ENCODE measurements at places on chromosomes 7 and 10.

DNA sequence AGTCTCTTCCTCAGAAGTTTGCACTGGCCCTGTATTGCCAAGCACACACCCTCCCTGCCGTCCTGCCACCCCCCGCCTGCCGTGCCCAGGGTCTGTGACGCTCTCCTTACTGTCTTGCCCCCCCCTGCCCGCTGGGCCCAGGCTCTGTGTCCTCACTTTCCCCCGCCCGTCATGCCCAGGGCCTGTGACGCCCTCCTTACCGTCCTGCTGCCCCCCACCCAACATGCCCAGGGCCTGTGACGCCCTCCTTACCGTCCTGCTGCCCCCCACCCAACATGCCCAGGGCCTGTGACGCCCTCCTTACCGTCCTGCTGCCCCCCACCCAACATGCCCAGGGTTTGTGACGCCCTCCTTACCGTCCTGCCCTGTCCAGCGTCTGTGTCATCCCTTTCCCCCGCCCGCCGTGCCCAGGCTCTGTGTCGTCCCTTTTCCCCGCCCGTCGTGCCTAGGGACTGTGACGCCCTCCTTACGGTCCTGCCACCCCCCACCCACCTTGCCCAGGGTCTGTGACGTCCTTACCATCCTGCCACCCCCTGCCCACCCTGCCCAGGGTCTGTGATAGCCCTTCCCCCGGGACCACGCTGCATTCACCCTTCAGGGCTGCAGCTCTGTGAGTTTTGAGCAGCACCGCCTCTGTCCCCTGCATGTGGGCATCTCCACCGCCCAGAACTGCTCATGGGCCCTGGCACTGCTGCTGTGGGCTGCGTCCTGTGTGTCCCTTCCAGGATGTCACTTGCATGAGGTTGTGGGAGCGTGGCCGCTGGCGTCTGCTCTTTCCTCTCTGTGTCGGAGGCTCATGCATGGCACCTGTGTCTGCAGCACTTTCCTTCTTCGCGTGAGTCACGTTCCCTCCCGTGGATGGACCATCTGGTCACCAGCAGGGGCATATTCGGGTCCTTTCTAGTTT, 19.3 kb upstream of the PRKAR1B start:
- DNase-seq, result no peak

GRCh38 chr10:47339759-47340607, 8.2 kb upstream of the RBP3 start:
- DNase-seq, result no peak

GRCh38 chr10:33015761-33016547, 57.9 kb upstream of the ITGB1 start:
- DNase-seq, result no peak

DNA sequence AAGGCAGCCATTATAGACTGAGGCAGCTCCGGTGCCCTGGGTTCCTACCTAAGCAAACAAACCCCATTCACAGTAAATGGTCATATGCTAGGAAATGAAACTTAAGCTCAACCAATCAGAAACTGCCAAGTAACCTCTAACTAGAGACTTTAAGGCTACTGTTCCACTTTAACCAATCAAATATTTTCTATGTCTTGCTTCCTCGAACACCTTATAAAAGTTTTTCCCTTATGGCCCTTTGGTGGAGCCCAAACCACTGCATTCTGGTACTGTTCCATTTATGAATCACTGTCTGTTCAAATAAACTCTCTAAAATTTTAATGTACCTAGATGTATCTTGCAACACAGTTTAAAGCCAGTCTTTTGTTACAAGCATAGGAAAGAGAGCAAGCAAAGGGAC, 361.1 kb downstream of the HGF start:
- DNase-seq, result no peak

GRCh38 chr10:33534416-33534815, 199.9 kb upstream of the NRP1 start:
- no peak for DNase-seq

GRCh38 chr10:33290321-33291052, 44.0 kb downstream of the NRP1 start:
- DNase-seq, result peak; percentile 33

DNA sequence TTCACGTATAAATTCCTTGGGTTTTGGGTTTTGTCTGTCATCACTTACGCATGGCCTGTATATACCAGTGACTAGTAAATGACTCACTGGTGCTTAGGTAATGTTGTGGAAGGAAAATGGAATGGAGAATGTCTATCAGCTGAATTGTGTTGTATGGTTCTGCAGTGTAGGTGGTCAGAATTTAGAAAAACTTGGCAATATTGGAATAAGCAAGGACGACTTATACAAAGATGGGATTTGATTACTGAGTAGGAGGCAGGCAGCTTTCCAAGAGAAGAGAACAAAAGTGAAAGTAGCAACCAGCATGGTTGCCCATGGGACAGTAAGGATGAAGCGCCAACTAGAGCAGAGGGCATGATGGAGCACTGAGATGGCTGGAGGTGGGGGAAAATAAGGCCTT, 168.6 kb upstream of the CSTF2T start:
- DNase-seq, result no peak

- no peak for DNase-seq
These were observed 54.6 kb downstream of the EEPD1 start for GRCh38 chr7:36207451-36208291.

- DNase-seq, result peak; percentile 39
These were observed 1.8 kb upstream of the PFKFB3 start for GRCh38 chr10:6200734-6201515.

- DNase-seq, result no peak
These were observed 62.9 kb upstream of the FAM171A1 start for GRCh38 chr10:15433850-15434537.

DNA sequence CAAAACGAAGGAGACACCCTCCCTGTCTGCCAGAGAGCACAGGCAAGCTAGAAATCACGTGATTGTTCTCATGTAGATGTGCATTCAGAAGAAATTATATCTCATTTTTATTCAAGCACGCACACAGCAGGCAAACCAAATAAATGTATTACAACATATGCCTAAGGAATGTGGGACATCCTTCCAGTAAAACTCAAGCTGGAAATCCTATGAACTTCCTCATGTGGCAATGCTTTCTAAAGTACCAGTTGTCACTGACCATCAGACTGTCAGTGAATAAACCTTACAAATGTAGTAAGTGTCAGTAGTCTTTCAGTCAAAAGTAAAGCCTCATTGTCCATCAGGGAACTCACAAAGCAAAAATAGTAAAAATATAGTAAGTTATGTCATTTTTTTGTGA, 350.1 kb upstream of the POM121L12 start:
- no peak for DNase-seq

GRCh38 chr10:17504547-17505245, 50.3 kb upstream of the ST8SIA6 start:
- no peak for DNase-seq

Measured in HEK293T (cell line).